ENCODE measurements at places on chromosomes 6 and 20. TPM values are rescaled to one million over a fixed set of nuclear protein-coding genes. Genes with fewer than 3 reads are reported as not detected.

TRERF1 gene
- total RNA-seq, result 6.7 TPM

LTB gene
- 10.3 TPM for total RNA-seq

CST5 gene
- total RNA-seq, result not detected

- DNase-seq, result no peak
- no peaks in the 10 kb centered on the region for H3K36me3 ChIP-seq
- H3K27me3 ChIP-seq, result no peaks in the 10 kb centered on the region
Observed at GRCh38 chr6:48928937-48929336, 534.1 kb downstream of the MMUT start.

- H3K36me3 ChIP-seq, result no peaks in the 10 kb centered on the region
- H3K4me1 ChIP-seq, result no peaks in the 10 kb centered on the region
- DNase-seq, result no peak
- H3K27ac ChIP-seq, result no peak overlapping the region
- no peaks in the 10 kb centered on the region for H3K27me3 ChIP-seq
Observed at GRCh38 chr20:53328961-53329360, 264.7 kb downstream of the ZNF217 start.

DNA sequence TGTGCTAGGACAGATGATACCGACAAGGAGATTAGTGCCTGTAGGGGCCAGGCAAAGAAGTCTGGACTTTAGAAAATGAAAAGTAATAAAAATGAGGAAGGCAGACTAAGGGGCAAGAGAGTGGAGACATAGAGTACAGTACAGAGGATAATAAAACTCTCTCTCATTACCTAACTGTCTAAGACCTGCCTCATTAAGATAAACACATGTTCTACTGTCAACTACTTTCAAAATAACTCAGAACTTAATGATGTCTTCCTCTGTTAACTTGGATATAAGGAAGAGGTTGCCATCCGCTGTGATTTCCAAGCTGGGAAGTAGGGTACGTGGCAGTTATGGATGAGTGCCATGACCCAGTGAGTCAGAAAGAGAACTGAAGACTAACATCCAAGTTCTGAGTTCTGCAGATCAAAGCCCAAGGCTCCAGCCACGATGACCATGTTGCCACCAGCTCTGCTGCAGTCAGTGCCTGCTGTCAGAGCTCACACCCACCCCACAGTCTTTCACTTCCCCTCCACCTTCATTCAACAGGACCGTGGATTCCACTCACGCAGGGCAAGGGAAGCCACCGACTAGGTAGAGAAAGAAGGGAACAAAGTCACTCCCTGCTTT lies 81.8 kb downstream of the KIF16B start:
- H3K4me1 ChIP-seq, result no peaks in the 10 kb centered on the region
- H3K27me3 ChIP-seq, result no peaks in the 10 kb centered on the region
- H3K36me3 ChIP-seq, result no peaks in the 10 kb centered on the region

- DNase-seq, result no peak
- peak overlapping the region; percentile 58 for H3K4me3 ChIP-seq
- no peaks in the 10 kb centered on the region for H3K36me3 ChIP-seq
Observed at GRCh38 chr6:7726416-7727085, 652 bp downstream of the BMP6 start.

DNA sequence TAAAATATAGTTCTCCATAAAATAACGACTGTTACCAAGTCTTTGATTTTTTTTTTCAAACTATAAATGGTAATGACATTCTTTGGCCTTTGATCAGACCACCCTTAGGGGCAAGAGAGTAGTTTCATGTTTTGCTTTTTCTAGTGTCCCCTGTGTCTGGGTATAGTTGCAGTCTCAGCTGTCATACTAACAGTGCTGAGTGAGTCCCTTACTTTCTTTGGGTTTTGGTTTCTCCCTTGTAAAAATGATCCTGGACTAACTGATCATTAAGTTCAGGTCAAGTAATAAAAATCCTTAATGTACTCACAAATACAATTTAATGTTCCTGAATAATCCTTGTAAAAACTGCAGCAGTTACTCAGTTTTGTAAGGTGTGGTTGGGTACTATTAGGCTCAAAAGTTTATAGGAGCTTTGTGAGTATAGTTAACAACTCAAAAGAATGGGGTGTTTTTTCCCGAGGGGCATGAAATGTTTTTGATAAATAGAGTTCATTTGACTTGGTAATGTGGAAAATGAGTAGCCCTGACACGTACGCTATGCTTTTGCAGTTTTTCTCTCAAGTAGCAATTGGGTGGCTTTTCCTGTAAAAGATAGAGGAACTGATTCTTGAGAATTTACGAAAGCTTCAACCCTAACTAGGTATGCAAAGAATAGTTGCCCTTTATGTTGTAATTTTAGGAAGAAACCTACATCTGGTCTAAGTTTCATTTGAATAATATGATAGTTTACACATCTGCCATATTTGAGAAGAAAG lies 6.2 kb downstream of the PTPN1 start:
- H3K36me3 ChIP-seq, result peaks cover 4% of the 10 kb centered on the region
- peaks cover 100% of the 10 kb centered on the region for H3K4me1 ChIP-seq
- peak overlapping the region; percentile 85 for H3K27ac ChIP-seq
- H3K4me3 ChIP-seq, result no peak overlapping the region
- DNase-seq, result no peak
- H3K27me3 ChIP-seq, result no peaks in the 10 kb centered on the region

DNA sequence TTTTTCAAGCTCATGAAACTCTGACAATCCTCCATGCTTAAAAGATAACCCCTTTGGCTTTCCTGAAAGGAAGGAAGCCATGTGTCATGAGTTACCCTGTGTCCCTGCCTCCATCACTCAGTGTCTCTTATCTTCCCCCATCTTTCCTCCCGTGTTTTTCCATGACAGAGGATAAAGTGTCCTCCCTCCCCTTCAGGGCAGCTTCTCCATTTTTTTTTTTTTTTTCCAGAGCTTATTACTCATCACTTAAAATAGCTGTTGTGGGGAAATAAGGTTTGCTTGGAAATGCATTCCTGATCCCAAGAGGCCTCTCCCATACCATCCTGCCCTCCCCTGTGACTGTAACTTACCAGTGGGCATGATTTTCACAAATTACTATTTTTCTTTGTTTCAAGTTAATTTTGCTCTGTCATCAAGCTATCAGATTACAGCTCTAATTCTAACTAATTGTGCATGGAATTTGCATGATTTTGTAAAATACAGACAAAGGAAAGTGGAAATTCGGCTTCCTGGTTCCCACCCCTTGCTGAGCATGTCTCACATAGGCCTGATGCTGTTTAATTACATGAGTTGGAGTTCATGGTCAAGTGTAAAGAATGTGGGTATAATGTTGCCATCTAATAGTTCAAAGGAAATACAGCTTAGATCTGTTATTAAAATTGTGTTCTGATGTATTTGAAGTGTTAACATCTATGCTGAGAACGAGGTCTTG lies 614.5 kb upstream of the FLRT3 start:
- no peak for DNase-seq
- no peak overlapping the region for H3K4me3 ChIP-seq
- no peaks in the 10 kb centered on the region for H3K4me1 ChIP-seq
- no peaks in the 10 kb centered on the region for H3K36me3 ChIP-seq

GRCh38 chr6:12535586-12536314 lies 180.8 kb upstream of the PHACTR1 start:
- H3K27ac ChIP-seq, result no peak overlapping the region
- H3K4me1 ChIP-seq, result no peaks in the 10 kb centered on the region
- no peak overlapping the region for H3K4me3 ChIP-seq
- H3K27me3 ChIP-seq, result no peaks in the 10 kb centered on the region
- no peak for DNase-seq

GRCh38 chr20:10625641-10626040 lies 48.2 kb downstream of the JAG1 start:
- H3K4me1 ChIP-seq, result no peaks in the 10 kb centered on the region
- H3K36me3 ChIP-seq, result no peaks in the 10 kb centered on the region
- no peaks in the 10 kb centered on the region for H3K27me3 ChIP-seq
- no peak for DNase-seq
- no peak overlapping the region for H3K4me3 ChIP-seq
- no peak overlapping the region for H3K27ac ChIP-seq
